Inflammatory macrophage (primary cell): ENCODE measurements at places on chromosomes 2 and 18.

- no peak for DNase-seq
Measured at GRCh38 chr18:45844938-45845337, 19.5 kb downstream of the SIGLEC15 start.

GRCh38 chr2:134406736-134407135, 152.9 kb downstream of the MGAT5 start:
- DNase-seq, result no peak

GRCh38 chr2:236214376-236214995, 46.3 kb upstream of the GBX2 start:
- DNase-seq, result no peak

DNA sequence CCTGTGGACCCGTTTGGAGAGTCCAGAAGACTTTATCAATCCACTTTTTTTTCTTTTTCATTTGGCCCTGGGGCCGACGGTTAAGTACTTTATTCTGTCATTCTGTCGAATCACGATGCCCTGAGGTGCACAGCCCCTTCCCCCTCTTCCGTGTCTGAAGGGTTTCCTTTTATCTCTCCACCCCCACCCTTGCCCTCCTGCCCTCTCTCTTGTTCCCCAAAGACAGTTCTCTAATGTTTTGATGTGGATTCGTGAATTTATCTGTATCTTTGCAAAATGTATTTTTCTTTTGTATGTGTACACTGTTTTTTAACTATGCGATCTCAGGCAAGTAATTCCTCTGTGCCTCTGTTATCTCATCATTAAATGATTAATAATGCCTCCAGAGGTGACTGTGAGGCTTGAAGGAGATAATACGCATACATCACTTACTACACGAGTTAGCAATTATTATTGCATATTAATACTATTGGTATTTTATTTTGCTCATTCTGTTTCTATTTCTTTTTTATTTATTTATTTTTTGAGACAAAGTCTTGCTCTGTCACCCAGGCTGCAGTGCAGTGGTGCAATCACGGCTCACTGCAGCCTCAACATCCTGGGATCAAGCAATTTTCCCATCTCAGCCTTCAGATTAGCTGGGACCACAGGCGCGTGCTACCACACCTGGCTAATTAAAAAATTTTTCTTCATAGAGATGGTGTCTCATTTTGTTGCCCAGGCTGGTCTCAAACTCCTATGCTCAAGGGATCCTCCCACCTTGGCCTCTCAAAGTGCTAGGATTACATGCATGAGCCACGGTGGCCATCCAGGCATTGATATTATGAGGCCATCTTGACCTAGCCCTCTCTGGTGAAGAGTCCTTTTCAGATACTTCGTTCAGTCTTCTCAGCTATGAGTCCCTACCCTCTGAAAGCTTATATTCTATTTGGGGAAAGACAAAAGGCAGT, 1.4 kb upstream of the CASP8 start:
- DNase-seq, result peak; percentile 43

DNA sequence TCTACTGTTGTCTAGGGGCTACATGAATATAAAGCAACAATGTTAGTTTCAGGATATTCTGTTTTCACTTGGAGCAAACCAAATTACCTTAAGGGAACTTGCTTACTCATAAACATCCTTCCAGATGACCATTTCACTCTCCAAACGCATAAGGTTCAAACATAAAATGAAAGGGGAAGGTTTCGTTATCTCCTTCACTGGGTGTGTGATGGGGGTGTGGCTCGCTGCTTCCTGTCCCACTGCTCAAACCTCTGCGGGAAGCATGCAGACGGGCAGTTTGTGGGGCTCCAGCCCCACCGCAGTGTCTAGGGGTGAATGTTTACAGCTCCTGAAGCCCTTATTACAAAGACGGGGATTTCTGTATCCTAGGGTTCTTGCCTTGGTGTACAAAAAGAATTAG, 1310.9 kb upstream of the TMEFF2 start:
- DNase-seq, result no peak

- no peak for DNase-seq
Measured at GRCh38 chr2:189621781-189622180, 39.5 kb upstream of the ASNSD1 start.

DNA sequence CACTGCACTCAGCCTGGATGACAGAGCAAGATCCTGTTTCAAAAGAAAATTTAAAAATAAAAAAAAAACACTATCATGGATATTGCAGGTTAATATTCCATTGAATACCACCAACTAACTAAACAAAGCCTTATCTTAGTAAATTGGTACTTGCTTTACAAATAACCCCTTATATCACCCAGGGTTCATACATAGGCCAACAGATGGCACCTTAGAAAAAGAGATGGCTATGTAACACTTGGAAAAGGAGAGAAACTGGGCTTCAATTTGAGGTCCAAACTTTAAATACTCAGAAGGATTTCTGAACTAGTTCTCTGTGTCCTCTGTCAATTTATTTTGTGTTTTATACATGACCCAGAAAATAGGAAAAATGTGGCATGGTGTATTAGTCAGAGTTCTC, 249.6 kb upstream of the LRP1B start:
- no peak for DNase-seq

GRCh38 chr2:229586746-229587705, 127.3 kb downstream of the DNER start:
- DNase-seq, result peak; percentile 60

GRCh38 chr2:68253219-68254068, 1.1 kb upstream of the PPP3R1 start:
- DNase-seq, result no peak

DNA sequence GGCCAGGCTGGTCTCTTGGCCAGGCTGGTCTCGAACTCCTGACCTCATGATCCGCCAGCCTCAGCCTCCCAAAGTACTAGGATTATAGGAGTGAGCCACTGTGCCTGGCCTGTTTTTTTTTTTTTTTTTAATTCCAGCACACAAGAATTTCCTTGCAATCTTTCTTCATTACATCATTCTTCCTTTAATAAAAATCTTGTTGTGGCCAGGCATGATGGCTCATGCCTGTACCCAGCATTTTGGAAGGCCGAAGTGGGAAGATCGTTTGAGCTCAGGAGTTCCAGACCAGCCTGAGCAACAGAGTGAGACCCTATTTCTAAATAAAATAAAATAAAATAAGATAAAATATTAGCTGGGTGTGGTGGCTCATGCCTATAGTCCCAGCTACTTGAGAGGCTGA, 21.4 kb upstream of the PLEKHM3 start:
- DNase-seq, result no peak

DNA sequence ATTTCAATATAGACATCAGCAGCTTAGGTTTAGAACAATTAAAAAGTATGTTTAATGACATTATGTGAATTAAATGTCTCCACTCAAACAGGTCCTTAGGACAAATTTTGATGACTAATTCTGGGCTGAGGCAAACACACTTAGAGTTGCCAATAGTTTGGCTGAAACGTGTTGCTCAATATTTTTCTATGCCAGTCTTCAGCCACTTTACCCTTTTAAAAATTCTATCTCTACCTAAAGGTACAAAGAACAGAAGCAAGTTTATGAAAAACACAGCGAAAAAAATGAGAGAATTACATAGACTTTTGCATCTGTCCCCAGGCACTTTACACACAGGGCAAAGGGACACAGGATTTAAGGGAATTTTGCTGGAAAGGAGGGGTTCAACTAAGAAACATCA, 4.5 kb downstream of the IDH1 start:
- DNase-seq, result peak; percentile 51

DNA sequence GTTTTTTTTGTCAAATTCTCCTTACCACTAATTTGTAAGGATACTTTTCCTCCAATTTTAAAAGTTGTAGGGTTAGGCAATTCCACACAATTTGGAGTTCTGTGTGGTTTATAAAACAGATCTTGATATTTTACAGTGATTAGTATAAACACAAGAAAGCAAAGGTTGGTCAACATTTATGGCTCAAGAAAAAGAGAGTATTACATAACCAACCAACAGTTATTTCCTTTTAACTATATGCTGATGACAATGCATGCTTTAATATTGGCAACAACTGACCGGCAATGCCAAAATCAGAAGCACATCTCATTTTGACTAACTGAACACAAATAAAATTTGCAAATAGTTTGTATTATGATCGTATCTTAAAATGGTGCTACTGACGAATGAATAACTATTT, 137.2 kb downstream of the CDH2 start:
- DNase-seq, result peak; percentile 2

DNA sequence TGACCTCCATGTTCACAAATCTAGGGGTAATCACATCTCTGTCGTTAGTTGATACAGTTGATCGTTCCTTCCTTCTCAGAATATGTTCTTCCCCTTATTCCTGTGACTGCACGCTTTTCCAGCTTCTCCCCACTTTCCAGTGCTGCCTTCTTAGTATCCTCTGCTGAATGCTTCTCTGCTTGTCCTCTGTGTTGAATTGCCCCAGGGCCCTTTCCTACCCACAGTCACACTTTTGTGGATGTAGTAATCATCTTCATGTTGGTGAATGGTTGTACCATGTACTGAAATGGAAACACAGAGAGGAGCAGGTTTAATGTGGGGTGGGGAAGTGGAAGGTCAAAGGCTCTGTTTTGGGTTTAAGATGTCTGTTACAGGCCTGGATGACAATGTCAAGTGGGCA, 47.2 kb downstream of the EML6 start:
- DNase-seq, result no peak

GRCh38 chr2:134131681-134132489, 122.0 kb upstream of the MGAT5 start:
- no peak for DNase-seq
